ENCODE measurements at places on chromosomes 3 and 15. TPM values are rescaled to one million over a fixed set of nuclear protein-coding genes. Genes with fewer than 3 reads are reported as not detected.

- DNase-seq, result peak; percentile 11
Measured at GRCh38 chr3:113844622-113845222, 6.1 kb downstream of the GRAMD1C start.

DNA sequence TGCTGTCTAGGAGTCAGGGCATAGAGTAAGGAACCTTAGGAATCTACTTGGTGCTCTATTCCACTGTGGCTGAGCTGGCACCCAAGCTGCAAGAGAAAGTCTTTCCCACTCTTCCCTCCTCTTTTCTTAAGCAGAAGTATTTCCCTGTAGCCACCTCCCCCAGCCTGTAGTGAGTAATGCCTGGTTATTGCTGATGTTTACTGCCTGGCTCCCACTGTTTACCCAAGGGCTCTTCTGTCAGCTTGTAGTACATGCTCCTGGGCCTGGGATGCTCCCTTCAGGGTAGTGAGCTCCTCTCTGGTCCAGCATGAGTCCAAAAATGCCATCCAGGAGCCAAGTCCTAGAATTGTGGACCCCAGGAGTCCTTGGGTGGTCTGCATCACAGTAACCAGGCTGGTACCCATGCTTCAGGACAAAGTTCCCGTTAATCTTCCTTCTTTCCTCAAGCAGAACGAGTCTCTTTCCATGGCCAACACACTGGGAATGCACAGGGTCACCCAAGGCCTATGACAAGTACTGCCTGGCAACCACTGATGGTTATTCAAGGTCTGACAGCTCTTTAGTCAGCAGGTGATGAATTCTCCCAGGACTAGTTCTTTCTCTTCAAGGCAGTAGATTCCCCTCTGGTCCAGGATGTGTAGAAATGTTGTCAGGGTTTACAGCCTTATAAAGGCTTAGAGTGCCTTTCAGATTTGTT, 17.6 kb downstream of the GALK2 start:
- no peak for DNase-seq

ZNF445 gene
- 30.0 TPM for total RNA-seq

DNA sequence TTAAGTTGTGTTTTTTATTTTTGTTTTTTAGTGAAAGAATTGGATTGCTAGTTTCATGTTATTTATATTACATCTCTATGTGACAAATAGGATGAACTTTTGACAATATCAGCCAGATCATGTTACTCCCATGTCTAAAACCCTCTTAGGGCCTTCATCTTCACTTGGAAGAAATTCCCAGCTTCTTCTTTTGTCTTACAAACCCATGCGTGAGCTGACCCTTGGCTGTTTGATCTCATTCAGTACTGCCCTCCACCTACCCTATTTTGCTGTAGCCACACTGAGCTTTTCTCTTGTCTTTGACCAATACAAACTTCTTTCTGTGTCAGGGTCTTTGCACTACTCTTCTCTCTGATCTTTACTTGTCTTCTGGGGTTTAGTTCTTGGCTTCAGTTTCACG, 37.0 kb downstream of the RBM6 start:
- DNase-seq, result no peak

- DNase-seq, result peak; percentile 52
Measured at GRCh38 chr3:32781211-32781968, 36.4 kb upstream of the TRIM71 start.

DNA sequence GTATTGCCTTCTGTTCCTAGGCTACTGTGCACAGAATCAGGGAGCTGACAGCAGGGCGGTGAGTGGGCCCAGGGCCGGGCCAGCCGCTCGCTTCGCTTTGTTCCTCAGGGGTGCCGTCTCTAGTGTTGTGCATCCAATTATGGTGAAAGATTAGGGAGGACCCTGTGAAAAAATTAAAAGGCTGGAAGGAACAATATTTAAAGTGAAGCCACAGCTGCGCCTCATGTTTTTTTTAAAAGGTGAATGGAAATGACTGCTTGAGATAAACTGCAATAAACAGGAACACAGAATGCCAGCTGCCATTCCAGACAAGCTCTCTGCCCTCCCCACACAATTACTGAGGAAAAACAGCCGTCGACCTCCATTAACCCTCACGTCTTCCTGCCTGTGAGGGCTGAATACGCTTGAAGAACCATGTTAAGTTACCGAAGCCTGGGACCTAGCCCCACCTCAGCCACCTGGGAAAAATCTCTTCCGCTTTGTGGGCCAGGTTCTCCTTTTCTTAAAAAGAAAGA, 132.0 kb upstream of the IL12A start:
- DNase-seq, result no peak

HYPK gene
- total RNA-seq, result 24.6 TPM

GRCh38 chr15:74367296-74367854, at the start of gene CYP11A1:
TSS of gene CYP11A1 (minus strand) at chr15:74367646. CDS start at chr15:74367585, 61 bp downstream.
- DNase-seq, result no peak

DNA sequence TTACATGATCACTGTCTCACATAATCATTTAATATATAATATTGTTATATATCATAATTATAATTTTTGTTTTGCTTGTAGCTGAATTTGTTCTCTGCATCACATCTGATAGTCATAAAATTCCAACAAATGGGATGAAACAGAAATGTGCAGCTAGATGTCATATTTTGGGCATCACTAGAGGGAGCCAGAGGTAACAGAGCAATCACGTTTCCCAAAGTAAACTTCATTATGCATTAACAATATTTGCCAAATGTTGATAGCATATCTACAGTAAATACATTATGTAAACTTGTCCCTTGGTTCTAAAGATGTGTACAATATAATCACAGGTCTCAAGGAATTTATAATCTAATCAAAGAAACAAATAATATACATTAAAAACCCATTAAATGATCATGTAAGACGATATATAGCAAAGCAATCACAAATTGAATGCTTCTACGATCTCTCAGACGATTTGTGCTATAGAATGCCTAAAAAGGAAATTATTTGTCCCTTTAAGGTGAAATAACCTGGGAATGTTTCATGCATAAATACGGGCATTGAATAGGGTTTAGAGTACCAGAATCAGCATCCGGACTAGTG, 234.2 kb upstream of the MCTP2 start:
- no peak for DNase-seq

- peak; percentile 10 for DNase-seq
Measured at GRCh38 chr15:73851689-73852088, 21.7 kb upstream of the TBC1D21 start.

TRPM1 gene
- not detected for total RNA-seq

GRCh38 chr3:195045481-195046210, 225.3 kb downstream of the XXYLT1 start:
- no peak for DNase-seq

DNA sequence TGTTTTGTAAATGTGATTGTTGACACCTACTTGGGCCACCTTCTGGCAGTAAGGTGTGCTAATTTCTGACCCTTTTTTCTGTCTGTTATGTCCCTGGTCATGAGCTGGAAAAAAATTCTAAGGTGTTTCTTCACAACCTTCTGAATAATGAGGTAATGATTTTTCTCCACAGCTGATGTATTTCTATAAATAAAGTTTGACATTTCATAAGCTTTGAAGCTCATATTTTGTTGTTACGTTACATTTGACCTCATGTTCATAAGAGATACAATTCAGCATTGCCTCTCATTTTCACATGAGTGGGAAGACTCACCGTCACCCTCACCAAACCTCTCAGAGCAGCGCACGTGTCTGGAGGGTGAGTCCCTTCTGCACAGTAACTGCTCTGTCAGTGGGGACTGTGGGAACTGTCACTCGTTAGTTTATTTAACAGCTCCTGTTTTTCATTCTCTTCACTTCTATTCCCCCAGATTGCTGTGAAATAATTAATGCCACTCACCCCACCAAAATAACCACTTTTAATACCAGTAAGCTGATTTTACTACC, 140.9 kb downstream of the PLCL2 start:
- DNase-seq, result no peak

MAP6D1 gene
- 3.1 TPM for total RNA-seq

DNA sequence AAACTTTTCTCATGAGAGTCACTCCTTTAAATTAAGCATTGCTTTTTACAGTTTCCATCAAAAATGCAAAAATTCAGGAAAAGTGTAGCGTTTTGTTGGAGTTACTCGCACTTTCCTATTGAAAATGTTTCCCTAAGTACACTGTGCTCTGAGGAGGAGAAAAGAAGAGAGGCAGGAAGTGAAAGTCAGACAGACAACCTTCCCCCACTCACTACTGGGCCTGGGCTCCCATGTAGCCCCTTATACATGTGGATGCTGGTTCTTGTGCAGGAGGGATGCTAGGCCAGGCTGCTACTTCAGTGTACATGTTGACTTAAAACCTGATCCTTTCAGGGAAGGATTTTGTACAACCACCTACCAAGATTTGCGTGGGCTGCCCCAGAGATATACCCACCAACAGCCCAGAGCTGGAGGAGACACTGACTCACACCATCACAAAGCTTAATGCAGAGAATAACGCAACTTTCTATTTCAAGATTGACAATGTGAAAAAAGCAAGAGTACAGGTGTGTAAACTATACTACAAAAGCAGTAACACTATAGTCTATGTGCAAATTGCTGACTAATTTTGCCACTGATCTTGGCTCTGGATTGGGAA, 15.1 kb downstream of the KNG1 start:
- no peak for DNase-seq

- DNase-seq, result peak; percentile 82
Measured at GRCh38 chr15:78108300-78109084, 16.1 kb downstream of the SH2D7 start.

DNA sequence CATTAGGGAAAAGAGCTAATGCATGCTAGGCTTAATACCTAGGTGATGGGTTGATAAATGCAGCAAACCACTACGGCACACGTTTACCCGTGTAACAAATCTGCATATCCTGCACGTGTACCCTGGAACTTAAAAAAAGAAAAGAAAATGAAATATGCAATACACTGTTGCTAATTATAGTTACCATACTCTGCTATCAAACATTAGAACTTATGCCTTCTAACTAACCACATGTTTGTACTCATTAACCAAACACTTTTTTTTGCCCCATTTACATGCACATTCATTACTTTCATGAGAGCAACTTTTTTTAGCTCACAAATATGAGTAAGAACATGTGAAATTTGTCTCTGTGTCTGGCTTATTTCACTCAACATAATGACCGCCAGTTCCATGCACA, 253.1 kb downstream of the CGGBP1 start:
- DNase-seq, result no peak

DNA sequence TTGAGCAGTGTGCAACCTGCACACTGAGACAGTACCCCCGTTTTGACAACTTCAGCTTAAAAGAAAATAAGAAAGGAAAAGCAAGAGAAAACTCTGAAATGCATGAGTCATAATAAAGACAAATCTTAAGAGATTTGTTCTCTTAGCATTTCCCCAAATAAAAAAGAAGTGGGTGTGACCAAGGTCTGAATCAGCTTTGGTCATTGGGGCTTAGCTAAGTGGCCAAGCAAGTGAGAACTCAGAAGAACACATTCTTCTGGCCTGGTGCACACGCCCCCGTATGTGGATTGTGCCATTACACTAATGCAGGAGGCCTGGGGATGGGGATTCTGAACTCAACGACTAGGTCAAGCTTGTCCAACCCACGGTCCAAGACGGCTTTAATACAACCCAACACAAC, 56.9 kb upstream of the PDZRN3 start:
- DNase-seq, result no peak

VIPR1 gene
- 104 TPM for total RNA-seq

DNA sequence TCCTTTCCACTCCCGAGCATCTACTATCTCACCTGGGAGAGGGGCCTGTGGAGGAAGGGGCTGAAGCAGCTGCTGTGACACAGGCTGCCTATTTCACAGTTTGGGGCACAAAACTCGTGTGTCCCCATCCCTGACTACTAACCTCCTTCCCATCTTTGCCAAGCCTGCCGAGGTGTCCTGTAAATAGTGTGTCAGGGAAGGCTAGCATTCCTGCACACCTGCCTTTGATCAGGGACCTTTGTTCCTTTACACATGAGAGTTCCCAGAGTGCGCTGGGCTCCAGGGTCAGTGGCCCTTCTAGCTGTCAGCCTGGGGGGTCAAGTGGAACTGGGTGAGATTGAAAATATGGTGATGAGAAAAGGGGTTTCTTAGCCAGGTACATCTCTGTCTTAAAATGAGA, 13.0 kb upstream of the TF start:
- DNase-seq, result no peak

DNA sequence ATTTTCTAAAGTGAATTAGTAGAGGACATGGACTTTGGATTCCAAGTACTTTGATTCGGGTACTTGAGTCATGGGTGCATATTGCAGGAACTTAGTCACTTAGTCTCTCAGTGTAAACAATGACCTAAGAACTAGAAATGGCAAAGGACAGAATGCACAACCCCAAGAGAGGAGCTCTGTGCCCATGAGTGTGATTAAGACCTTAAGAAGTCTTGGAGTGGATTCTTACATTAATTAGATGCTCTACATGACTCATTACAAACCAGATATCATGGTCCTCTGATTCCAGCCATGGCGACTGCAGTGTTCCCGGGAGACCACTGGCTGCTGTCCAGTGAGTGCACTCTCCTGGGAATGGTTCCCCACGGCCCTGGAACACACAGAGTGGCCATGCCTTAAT, 251.5 kb downstream of the GABRG3 start:
- no peak for DNase-seq

OR5H15 gene
- not detected for total RNA-seq

CLDN1 gene
- not detected for total RNA-seq

DNA sequence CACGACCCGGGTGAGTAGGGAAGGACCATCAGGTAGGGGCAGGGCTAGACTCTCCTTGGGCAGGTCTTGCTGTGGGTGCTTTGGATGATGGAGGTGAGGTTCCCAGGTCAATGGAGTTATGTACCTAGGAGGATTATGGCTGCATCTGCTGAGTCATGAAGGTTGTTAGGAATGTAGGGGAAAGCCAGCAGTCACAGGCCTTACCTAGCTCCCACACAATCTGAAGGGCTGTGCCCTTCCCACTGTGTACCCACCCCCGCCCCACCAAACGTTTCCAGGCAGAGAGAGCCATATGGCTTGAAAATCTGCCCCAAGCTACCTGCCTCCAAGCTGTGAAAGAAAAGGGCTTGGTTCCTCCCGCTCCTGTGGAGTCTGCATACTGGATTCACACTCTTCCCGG, 573.4 kb upstream of the DPPA4 start:
- no peak for DNase-seq
